ENCODE measurements at places on chromosomes 16 and 17. TPM values are rescaled to one million over a fixed set of nuclear protein-coding genes. Genes with fewer than 3 reads are reported as not detected.

MRPL10 gene
- 61.7 TPM for polyA plus RNA-seq

SLC12A3 gene
- 15.8 TPM for polyA plus RNA-seq

GPR179 gene
- polyA plus RNA-seq = 0.10 TPM

- DNase-seq = no peak
These were observed 240.9 kb downstream of the ENGASE start for GRCh38 chr17:79315358-79316105.

GRCh38 chr16:78800523-78800922, 701.1 kb downstream of the WWOX start:
- no peak for DNase-seq

GRCh38 chr16:30778549-30779244, 8.3 kb downstream of the ZNF629 start:
- no peak for DNase-seq

HSD17B1 gene
- polyA plus RNA-seq = 6.2 TPM

NOS2 gene
- polyA plus RNA-seq = 2.5 TPM

ASPHD1 gene
- polyA plus RNA-seq = 1.4 TPM

DNA sequence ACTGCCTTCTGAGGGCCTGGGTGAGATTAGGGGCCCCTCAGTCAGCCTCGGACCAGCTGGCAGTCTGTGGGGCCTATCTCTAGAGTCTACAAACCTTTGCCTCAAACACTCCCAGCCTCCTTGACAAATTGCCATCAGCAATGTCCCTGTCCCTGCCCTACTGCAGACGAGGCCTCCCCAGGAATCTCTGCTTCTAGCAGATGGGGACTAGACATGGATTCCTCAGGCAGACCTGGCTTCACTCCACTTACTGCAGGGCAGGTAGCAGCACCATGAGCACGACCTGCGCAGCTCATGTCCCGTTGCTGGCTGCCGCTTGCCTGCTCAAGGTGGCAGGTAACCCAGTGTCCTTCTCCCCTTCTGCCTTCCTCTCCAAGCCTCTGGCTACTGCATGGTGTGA, 49.1 kb downstream of the PLD6 start:
- DNase-seq = no peak
